ENCODE measurements at places on chromosomes 16 and 17. TPM values are rescaled to one million over a fixed set of nuclear protein-coding genes. Genes with fewer than 3 reads are reported as not detected.
A peak's percentile ranks its signal among the peaks of the same experiment; 100 is the strongest.

DNA sequence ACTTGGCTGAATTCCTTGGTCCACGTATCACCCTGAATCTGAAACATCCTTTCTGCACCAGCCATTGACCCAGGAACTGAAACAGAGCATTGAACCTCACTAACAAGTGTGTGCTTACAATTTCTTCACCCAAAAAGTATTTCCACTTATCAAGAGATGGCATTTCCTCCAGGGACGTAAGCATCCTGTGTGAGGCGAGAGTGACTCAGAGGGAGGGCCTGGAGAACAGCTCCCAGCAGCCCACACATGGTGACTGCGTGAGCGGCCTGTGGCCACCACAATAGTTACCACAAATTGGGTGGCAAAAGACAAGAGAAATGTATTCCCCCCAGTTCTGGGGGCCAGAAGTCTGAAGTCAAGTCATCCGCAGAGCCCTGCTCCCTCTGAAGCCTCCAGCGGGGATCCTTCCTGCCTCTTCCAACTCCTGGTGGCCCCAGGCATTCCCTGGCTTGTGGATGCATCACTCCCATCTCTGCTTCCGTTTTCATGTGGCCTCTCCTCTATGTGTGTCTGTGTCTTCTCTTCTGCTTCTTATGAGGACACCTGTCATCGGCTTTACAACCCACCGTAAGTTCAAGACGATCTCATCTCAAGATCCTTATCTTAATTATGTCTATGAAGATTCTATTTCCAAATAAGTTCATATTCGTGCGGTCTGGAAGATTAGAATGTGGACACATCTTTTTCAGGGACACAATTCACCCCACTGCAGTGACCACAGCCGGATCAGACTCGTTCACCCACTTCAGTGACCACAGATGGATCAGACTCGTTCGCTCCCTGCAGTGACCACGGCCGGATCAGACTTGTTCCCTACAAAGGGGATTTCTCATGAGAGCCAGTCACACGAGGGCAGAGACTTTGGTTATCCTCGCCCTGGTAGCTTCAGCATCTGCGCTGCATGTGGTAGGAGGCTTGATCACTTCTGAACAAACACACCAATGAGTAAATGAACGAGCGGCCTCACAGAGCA, 122.6 kb upstream of the FOXF1 start:
- DNase-seq: no peak

FOXN1 gene
- total RNA-seq: not detected

DNA sequence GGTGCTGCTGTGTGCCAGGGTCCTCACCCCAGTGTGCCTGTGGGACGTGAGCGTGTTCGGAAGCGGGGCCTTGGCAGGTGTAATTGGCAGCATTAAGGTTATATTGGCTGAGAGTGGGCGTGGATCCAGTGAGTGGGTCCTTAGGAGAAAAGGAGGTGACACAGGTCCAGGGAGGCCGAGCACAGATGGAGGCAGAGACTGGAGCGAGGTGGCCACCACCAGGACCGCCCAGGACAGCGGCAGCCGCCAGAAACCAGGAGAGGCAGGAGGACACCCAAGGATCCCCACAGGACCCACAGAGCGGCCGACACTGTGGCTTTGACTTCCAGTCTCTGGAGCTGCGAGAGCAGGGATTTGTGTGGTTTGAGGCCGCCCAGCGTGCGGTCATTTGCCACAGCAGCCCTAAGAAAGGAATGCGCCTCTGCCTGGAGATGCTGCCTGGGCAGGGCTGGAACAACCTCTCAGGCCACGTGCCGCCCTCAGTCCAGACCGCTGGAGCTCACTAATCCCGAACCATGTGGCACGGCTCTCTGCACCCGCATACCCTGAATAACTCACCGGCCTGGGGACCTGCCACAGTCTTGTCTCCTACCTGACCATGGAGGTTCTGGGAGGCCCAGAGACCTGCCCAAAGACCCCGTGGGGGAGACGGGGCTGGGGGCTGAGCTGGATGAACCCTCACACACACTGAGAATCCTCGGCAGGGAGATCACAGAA, 45.4 kb downstream of the SOX8 start:
- no peak for DNase-seq

USP6 gene
- total RNA-seq: 0.07 TPM

ABCC3 gene
- total RNA-seq: 1.5 TPM

DNA sequence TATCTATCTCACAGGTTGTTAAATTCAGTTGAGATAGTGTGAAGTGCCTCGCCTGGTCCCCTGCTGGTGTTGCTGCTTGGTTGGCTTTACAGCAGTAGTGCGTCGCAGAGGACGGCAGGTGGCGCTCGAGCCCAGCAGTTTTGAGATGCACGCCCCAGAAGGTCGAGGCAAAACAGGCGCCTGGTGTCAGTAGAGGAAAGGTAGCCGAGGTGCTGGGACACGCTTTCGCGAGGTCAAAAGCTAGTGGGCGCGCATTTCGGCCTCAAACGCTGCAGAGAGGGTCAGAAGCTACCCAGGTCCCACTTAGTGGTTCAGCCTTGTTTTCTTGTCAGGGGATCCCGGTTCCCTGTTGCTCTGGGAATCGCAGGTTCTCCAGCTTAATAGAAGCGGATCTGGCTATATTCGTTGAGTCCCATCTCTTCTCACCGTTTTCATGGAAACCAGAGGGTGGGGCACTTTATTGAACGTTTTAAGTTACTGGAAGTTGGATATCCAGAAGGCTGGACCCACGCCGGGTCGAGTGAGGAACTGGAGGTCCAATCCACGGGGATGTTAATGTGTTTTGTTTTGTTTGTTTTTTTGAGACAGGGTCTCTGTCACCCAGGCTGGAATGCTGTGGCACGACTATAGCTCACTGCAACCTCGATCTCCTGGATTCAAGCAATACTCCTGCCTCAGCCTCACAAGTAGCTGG, 10.3 kb upstream of the ZFP90 start:
- DNase-seq: peak; percentile 83

SLC22A31 gene
- total RNA-seq: not detected

GRCh38 chr17:79537061-79537460, 73.8 kb downstream of the RBFOX3 start:
- DNase-seq: no peak

DNA sequence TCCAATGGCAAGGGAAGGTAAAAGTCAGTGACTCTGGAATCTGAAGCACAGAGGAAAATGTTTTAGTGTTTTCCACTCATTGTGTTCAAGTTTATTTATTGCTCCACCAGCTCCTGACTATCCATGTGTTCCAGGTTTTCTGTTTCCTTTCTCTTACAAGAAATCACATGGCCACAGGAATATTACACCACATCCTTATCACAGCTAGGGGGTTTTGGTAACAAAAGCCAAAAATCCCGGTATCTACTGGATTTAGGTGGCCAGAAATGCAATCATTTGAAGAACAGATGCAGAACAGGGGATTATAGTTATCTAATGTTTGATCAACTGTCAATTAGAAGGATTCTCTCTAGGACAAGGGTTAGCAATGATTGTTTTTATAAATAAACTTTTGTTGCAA, 47.9 kb downstream of the STH start:
- DNase-seq: no peak

GRCh38 chr17:45135978-45136791, 698 bp downstream of the ACBD4 start:
- no peak for DNase-seq

KRT39 gene
- not detected for total RNA-seq

- no peak for DNase-seq
These were observed 590 bp upstream of the CD79B start for GRCh38 chr17:63932721-63933120.

DNA sequence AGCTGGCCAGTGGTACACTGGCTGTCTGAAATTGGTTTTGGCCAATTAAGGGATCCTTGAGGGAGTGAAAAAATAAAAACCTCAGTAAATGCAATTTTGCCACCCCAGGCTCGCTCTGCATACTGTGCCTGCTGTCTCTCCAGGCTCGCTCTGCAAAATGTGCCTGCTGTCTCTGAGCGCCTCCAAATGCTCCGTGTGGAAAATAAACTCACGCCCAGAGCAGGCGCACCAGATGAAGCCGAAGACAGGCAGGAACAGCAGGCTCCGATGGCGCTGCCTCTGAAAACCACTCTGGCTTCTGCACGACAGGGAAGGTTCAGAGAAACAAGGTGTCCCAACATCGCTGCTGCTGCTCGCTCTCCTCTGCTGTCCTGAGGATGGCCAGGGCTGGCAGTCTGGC, 29.1 kb downstream of the SNN start:
- DNase-seq: no peak

NOTUM gene
- 0.29 TPM for total RNA-seq

PRR35 gene
- not detected for total RNA-seq

- no peak for DNase-seq
These were observed 13.0 kb downstream of the TLE7 start for GRCh38 chr16:71428883-71429282.

DNA sequence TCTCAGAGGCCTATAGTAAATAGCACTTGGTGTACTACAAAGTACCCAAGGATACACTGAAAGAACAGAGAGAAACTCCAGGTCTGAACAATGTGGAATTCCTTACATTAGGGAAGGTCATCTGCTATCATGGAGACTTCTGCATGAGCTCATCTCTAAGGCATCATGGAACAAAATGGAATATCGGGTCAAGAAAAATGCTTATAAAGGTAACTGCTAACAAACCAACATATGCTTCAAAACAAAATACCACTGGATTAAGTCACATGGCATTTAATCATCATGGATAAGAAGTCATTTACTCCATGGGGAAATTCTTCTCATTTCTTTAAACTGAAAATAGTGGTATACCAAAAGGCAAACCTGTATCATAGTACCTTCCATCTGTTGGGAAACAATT, 34.2 kb downstream of the TXNDC11 start:
- no peak for DNase-seq

DNA sequence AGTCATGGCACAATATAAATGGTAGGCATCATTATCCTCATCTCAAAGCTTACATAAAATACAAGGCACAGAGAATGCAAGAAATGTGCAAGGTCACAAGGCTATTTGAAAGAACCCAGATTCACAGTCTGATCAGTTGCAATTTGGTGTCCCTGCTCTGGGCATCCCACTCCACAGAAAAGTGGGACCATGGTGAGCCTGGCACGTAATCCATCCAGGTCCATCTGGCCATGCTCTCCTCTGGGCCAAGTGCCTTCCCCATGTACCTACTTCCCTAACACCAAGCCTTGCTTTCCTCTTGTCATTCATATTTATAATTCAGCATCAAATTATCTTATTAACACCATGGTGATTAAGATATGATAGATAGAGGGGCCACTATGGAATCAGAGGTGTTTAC, 390.0 kb downstream of the CDH11 start:
- DNase-seq: no peak

DNA sequence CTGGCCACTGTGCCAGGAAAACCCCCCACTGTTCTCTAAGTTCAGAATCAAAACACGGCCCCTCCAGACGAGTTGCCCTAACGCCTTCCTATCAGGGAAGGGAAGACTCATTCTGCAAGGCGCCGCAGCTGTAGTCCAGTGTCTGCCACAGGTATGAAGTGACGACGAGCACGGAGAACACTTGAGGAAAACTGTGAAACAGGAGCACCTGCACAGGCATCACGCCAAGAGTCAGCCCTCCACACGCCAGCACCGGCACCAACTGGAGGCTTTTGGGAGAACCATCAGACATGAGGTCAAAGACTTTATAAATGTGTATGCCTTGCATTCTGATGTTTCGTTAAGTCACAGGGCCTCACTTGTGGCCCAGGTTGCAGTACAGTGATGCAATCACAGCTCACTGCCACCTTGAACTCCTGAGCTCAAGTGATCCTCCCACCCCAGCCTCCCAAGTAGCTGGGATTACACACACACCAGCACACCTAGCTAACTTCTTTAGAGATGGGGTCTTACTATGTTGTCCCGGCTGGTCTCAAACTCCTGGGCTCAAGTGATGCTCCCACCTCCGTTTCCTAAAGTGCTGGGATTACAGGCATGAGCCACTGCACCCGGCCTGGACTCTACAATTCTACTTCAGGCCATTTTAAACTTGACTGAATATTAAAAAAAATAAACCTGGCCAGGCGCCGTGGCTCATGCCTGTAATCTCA, 22.9 kb downstream of the KLHDC4 start:
- DNase-seq: no peak

GRCh38 chr17:51355441-51356410, 95.4 kb downstream of the UTP18 start:
- no peak for DNase-seq

DNA sequence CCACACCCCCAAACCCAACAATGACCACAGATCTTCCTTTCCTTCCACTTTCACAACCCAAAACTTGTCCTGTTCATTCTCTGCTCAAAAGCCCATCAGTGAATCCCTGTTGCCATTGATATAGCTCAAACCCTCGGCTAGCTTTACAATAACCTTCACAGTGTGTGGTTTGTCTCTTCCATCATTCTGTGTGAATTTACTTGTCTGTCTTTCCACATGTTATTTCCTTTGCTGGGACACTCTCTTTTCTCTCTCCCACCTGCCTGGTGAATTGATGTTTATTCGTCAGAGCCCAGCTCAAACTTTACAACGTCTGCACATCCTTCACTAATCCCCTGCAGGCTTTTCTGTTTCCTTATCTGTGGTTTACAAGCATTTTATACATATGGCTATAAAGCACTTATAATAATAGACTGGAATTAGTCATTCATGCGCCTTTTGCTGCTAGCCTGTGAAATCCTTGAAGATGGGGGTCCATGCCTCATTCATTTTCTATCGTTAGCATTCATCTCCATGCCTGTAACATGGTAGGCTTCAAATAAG, 114.4 kb downstream of the CDH13 start:
- no peak for DNase-seq

OR4D1 gene
- not detected for total RNA-seq

C16orf54 gene
- total RNA-seq: 0.17 TPM

ABCA3 gene
- 10.4 TPM for total RNA-seq

- DNase-seq: no peak
These were observed 10.1 kb downstream of the KSR1 start for GRCh38 chr17:27466376-27466742.

GRCh38 chr16:66115373-66115772, 251.1 kb upstream of the CDH5 start:
- DNase-seq: no peak

GRCh38 chr16:662597-662996, 5.3 kb upstream of the RHOT2 start:
- DNase-seq: no peak
